ENCODE measurements at places on chromosomes 5 and 9.

- peak; percentile 47 for DNase-seq
These were observed 119.5 kb downstream of the ANXA1 start for GRCh38 chr9:73270967-73271721.

- DNase-seq: no peak
These were observed 68.7 kb downstream of the MRPS27 start for GRCh38 chr5:72251386-72251785.

DNA sequence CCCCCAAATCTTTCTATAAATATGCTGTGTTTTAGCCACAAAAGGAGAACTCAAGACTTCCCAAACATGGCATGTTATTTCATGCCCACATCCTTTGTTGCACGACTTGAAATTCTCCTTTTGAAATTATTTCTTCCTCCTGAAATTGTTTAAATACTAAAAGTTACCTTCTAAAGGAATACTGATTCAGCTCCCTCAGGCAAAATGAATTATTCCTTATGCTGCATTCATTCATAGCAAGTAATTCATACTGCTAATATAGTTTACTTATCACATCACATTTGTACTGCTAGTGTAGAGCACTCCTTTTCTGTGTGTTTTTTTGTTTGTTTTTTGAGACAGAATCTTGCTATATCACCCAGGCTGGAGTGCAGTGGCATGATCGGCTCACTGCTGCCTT lies 45.7 kb downstream of the BHMT start:
- DNase-seq: no peak

DNA sequence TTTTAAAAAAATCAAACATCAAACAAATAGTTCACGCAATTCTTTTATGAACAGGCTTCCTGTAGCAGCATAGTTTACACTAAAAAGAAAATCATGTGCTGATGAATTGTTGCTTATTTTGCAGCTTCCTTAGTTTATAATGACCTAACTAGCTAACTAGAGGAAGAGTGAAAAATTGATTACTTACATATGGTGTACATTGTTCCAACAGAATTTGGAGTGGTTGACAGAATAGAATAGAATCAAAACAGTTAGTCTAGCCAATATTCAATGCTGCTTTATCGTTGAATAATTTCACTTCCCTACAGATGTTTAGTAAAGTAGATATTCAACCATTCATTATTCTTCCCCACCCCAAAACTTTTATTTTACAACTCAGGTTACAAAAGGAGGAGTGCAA lies 4.2 kb downstream of the NMUR2 start:
- no peak for DNase-seq

GRCh38 chr5:65462139-65462705 lies 19.5 kb downstream of the ADAMTS6 start:
- no peak for DNase-seq

GRCh38 chr9:106846857-106847256 lies 16.1 kb upstream of the ZNF462 start:
- no peak for DNase-seq

DNA sequence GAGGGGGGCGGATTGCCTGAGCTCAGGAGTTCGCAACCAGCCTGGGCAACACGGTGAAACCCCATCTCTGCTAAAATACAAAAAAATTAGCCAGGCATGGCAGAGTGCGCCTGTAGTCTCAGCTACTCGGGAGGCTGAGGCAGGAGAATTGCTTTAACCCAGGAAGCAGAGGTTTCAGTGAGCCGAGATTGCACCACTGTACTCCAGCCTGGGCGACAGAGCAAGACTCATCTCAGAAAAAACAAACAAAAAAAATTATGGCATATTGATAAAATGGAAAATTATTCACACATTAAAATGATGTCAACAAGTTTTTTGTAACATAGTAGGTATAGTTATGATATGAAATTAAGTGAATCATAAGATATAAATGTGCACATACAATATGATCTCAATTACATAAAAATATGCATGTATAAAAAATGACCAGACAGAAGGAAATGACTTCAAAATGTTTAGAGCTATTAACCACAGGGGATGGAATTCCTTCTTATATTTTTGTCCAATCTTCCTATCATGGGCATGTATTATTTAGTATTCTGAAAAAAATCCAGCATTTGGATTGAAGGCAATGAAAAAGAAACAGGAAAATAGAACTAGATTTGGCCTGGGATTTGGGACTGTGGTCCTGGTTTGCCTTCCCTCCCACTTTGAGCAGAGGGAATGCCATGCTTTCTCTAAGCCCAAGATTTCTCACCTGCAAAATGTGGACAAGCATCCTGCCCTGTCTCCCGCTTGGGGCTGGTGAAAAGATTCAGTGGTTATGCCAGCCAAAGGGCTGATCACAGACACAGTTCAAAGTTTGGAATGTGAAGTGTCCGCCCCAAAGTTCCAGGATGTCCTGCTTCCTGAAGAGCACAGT lies 19.5 kb downstream of the SPAAR start:
- DNase-seq: no peak

DNA sequence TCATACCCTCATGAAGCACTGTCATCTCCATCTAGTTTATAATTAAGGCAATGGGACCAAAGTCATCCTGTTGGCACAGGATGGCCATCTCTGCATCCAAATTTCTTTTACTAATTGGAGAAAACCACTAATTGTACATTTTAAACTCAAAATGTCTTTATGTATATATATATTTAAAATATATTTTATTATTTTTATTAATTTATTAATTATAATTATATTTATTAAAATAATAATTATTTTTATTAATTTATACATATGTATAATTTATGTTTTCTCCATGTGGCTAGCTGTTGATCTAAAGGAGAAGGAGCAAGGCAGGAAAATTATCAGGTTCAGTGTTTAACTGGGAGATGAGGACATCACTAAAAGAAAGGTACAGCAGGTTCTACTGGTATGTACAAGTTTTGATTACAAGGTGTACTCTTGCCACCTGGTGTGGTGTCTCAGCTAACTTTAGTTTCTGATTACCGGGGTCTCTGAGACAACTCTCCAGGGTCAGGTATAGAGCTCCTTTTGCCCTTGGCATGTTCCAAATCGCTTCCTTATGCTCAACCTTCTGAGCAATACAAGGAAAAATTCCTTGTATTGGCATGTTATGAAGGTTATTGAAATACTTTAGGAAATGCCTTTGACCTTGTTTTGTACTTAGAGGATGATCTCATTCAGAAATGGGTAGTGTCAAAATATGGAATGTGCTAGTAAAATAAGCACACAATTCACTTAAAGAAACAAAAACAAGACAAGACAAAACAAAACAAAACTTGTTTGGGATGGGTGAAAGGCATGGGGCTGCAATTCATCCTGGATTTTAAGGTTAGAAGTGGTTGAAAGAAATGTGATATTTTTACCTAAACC lies 79.6 kb downstream of the GHR start:
- peak; percentile 4 for DNase-seq

GRCh38 chr5:169022718-169023117 lies 278.2 kb downstream of the SLIT3 start:
- no peak for DNase-seq

GRCh38 chr9:124880501-124880900 lies 18.6 kb downstream of the ARPC5L start:
- DNase-seq: no peak

GRCh38 chr9:98075332-98075805 lies 18.8 kb downstream of the NANS start:
- no peak for DNase-seq

GRCh38 chr9:131841765-131842318 lies 102.0 kb upstream of the RAPGEF1 start:
- no peak for DNase-seq
